HCEC 1CT (cell line): ENCODE measurements at places on chromosomes 16 and 17.

DNA sequence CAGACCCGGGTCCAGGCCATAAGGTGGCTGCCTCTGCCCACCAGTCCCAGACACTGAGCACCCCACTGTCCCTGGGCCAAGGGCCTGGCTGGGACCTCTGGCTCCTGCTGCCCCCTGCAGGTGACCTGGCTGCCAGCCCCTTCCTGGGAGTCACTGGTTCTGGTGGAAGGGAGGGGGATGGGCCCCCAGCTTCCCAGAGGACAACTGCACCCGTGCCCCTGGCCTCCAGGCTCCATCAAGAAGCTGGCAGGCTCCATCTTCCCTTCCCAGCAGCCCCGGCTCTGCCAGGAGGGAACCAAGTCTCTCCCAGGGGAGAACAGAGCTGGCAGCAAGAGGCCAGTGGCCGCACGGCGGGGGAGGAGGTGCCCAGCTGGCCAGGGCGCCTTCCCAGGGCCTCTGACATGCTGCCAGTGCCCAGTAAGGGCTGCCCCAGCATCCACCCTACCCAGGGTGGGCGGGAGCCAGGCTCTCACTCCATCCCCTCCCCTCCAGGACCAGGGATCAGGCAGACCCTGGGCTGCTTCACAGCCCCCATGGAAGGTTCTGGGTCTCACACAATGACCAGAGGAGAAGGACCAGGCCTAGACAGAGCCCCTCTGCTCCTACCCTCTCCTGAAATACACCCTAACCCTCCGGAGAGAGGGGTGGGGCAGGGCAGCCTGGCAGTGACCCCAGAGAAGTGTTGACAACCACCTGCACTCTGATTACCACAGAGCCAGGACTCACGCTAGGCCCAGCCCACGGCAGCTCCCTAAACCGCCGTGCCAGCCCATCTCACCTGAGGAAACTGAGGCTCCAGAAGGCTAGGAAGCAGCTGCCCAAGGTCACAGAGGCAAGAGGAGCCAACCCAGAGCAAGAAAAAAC, 3.6 kb downstream of the CLUH start:
- DNase-seq = no peak

DNA sequence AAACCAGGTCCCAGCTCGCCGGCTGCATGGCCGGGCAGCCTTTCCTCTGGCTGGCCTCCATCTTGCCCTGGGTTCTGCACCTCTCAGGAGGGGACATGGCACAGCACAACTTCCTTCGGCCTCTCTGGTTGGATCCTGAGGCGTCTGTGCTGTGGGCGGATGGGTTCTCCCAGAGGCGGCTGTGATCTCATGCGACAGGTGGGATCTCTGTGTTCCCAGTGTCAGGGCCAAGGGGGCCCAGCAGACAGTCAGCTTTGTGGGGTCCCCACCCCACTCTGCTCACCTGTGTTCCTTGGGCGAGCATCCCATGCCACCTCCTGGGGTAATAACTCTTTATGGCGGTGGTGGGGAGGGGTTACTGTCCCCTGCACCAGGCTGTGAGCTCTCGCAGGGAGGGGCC, 35.8 kb downstream of the FA2H start:
- no peak for DNase-seq

- no peak for DNase-seq
Measured at GRCh38 chr17:7755095-7755890, 37.7 kb downstream of the DNAH2 start.

DNA sequence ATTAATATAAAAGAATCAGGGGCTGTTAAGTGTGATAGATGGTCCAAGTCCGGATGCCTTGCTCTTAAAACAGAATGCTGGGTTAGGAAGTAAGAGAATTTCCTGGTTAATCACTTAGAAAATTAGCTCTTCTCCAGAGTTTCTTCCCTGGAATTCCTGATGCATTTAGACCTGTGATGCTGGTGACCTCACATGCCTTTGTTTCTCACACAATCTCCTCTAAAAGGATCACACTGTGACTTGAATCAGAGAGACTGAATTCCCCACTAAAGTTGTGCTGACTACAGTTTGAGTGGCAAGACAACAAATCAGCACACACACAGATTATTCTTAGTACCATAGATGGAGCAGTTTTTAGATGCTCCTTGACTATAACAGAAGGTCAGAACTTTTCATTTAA, 4.4 kb upstream of the RNF43 start:
- DNase-seq = no peak

DNA sequence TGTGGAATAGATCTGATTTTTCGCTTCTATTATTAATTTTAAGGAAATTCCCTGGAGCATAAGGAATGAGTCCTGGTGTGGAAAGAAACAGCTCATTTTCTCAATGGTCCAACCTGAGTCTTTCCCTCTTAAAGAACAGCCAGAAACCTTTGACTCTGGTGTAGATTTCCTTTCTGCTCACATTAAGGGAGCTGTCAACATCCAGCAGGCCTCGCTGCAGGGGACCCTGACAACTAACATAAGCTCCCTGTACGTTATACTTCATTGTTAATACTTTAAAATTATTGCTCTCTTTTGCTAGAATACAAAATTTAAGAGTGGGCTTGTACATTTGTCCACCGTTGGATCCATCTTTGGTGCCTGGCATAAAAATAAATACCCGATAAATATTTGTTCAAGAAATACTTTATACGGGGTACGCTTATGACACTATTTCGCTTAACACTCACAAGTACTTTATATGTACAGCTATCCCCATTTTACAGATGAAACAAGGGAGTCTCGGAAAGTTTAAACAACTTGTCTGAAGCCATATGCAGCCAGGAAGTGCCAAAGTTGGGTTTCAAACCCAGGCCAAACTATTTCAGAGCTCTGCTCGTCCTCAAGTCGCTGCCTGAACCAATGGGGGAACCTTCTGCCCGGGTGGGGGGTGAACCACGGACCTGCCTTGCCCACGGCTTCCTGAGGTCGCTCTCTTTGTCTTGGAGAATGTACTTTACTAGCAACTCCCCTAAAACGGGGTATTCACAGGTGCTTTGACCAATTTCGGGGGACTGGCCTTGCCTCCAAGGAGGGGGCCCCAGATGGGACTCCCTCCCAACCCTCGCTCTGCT, 611 bp downstream of the SMARCE1 start:
- peak; percentile 51 for DNase-seq

DNA sequence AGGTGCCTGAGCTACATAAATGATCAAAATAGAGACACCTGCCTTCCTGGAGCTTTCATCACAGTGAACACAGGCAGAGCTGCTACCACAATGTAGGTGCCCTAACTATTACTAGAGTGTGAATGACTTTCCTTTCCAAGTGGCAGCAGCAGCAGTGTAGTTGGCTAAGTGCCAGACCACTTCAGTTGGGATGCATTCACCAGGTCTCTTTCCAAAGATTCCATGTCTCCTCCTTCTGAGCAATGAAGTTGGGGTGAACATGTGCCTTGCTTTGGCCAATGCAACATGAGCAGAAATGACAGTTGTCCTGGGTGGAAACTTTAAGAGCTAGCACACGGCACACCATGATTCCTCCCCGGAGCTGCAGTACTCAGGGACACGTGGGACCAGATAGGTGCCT, 23.3 kb upstream of the CACNG4 start:
- no peak for DNase-seq

DNA sequence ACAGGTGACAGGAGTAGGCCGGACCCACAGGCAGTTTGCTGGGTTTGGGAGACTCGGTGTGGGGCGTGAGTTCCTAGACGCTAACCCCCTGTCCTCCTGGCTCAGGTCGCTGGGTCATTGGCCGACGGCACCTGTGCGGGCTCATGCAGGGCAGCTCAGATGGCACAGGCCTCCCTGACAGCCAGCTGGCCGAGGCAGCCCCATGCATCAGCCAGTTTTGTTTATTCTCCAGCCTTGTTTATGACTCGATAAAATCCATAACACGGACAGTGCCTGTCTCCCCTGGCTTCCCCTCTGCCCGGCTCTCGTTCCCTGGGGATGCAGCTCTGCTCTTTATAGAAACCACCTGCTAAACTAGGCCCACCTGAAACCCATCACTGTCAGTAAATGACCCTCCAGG, 46.0 kb downstream of the SDK2 start:
- no peak for DNase-seq

- DNase-seq = peak; percentile 92
Measured at GRCh38 chr16:31452631-31453106, 6.6 kb upstream of the ARMC5 start.

GRCh38 chr17:36723459-36724025, 122.2 kb downstream of the MRM1 start:
- no peak for DNase-seq

DNA sequence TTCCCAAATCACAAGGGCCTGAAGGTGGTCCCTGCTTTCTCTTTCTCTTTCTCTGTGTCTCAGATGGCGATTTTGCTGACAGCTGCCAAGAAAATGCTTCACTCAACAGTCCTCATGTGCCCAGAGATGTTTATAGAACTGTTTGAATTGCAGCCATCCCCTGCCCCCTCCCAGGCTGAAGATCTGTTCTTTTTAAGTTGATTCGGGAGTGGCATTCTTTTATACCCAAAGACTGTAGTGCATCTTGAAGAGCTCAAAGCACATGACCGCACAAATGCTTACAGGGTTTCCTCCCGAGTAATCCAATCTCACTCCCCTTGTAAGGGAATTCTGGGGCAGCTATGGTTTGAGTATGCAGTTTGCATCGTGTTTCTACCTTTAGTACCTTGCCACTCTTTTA, 75.7 kb downstream of the SEC14L1 start:
- DNase-seq = no peak

DNA sequence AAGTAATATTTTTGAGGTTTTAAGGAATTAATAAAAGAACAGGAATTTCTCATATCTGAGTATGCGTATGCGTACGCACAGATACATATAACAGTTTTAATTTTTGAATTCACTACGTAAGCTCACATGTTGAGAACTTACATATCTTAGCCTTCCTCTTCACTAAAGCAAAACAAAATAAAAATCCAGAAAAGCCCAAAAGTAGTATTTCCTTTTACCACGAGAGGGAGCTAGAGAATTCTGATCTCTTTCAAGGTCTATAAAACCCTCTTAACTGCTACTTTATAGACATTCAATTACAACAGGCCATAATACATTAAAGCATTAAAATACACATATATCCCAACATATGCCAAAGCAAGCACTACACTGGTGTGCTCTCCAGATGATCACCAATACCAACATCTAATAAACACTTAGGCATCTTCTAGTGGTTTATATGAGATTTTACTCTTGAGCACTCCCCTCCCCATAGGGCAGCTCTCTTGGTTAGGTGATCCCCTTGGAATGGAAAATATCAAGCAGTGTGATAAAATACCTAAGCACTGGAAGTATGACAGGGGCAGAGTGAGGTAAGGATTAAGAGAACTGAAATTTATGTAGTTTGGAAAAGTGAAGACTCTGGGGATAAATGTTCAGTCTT, 94.0 kb downstream of the SKAP1 start:
- DNase-seq = peak; percentile 61

GRCh38 chr16:9679213-9679767, 502.9 kb downstream of the GRIN2A start:
- no peak for DNase-seq

DNA sequence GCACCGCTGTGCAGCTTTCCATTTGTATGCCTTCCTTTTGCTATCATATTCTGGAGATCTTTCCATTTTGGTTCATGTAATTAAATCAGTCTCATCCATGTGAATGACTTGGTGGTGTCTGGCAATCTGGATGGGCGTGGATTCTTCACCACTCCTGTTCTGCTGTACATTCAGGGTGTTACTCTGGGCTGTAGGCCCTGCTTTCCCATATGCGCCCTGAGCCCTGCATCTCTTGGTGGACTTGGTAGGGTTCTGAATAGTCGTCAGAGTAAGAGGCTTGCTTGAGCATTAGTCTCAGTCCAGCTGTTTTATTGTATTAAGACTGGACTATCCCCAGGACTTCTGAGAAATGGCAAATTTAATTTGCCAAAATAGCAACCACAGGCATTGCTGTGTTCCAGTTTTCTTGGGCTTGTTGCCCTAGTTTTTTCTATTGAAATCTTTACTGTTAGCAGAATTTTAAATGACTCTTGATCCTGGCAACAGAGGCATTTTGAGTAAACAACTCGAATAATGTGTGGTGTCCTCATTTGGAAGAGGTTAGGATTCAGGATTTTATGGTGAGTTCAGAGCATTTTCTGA, 14.9 kb downstream of the BANP start:
- no peak for DNase-seq

DNA sequence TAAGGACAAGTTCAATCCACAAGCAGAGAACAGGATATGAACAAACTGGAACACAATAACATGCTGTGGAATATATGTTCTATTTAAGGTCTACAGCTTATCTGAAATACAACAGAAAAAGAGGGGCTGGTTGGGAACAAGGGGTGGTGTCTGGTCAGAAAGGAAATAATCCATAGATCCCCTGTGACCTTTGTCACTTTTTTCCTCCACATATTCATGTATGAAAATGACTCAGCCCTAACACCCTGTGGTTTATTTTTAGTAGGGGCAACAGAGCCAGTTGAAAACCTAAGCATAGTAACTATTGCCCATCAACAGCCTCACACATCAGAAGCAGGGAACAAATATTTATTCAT, 12.3 kb upstream of the SPAG9 start:
- peak; percentile 34 for DNase-seq

DNA sequence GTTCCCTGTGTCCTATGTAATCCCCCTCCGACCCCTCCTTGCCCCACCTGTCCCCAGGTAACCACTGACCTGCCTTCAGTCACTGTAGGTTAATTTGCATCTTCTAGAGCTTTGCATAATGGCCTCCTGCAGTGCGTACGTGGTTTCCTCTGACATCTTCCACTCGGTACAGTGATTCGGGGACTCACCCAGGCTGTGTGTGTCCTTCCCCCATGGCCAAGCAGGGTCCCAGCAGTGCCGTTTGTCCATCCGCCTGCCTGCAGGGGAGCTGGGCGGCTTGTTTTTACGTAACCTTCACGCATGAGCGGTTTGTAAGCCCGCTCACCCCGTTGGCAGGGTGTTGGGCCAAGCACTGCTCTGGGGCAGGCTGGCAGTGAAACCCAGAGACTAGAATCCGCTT, 7.9 kb downstream of the MAPK8IP3 start:
- no peak for DNase-seq

- no peak for DNase-seq
Measured at GRCh38 chr16:48330189-48330840, 54.9 kb downstream of the SIAH1 start.

DNA sequence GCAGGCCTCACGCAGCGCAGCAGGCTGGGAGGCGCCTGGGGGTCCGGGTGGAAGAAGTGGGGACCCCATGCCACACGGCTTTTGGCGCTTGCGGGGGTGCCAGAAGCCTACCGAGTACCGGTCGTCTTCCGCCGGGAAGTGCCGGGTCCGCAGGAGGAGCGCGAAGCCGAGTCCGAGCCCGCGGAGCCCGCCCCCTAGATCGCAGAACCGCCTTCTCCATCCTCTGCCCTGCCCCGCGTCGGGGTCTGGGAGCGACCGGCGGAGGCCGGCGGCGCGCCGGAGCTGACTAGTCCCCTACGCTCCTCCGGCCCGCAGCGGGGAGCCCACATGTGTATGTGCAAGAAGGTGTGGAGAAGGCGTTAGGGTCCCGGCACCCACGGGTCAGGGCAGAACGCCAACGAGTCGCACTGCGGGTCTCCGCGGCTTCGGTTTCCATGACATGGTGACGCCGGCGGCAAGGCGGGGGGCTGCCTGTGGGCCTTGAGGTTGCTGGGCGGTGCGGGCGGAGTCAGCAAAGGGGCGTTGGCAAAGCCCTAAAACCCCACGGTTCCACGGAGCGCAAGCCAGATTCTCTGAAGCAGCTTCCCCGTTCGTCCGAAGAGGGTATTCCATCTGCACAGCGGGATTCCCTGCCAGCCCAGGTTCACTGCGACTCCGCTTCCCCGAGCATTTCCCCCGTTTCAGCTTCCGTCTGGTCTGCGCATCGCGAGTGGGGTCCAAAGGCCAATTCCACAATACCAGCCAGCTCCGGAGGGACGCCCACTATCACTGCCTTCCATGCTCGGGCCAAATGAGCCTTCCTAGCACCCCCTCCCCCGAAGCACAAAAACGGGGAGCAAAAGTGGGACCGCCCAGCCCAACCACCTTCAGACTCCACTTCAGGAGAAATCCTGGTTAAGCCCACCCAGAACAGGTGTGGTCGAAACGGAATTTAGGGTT, 2.3 kb upstream of the LHX1 start:
- no peak for DNase-seq
